ENCODE measurements at places on chromosomes 7 and 10. TPM values are rescaled to one million over a fixed set of nuclear protein-coding genes. Genes with fewer than 3 reads are reported as not detected.
A peak's percentile ranks its signal among the peaks of the same experiment; 100 is the strongest.

GRCh38 chr7:42348631-42349030, 111.6 kb upstream of the GLI3 start:
- H3K4me1 ChIP-seq = no peaks in the 10 kb centered on the region
- H3K36me3 ChIP-seq = no peaks in the 10 kb centered on the region
- no peaks in the 10 kb centered on the region for H3K27me3 ChIP-seq
- no peak overlapping the region for H3K27ac ChIP-seq
- no peak for DNase-seq

- no peaks in the 10 kb centered on the region for H3K27me3 ChIP-seq
- H3K36me3 ChIP-seq = peaks cover 11% of the 10 kb centered on the region
- no peak overlapping the region for H3K4me3 ChIP-seq
- peaks cover 8% of the 10 kb centered on the region for H3K4me1 ChIP-seq
- peak overlapping the region; percentile 81 for H3K27ac ChIP-seq
Measured at GRCh38 chr10:95605163-95605562, 44.0 kb upstream of the SORBS1 start.

GRCh38 chr10:84367256-84367655, 38.9 kb downstream of the CCSER2 start:
- peaks cover 13% of the 10 kb centered on the region for H3K4me1 ChIP-seq
- no peak for DNase-seq
- peaks cover 5% of the 10 kb centered on the region for H3K36me3 ChIP-seq
- no peaks in the 10 kb centered on the region for H3K27me3 ChIP-seq
- no peak overlapping the region for H3K27ac ChIP-seq
- H3K4me3 ChIP-seq = no peak overlapping the region

GRCh38 chr7:2046581-2047565, 185.9 kb downstream of the MAD1L1 start:
- H3K36me3 ChIP-seq = no peaks in the 10 kb centered on the region
- H3K4me1 ChIP-seq = no peaks in the 10 kb centered on the region
- H3K27ac ChIP-seq = no peak overlapping the region
- H3K27me3 ChIP-seq = no peaks in the 10 kb centered on the region
- no peak overlapping the region for H3K4me3 ChIP-seq
- no peak for DNase-seq

DNA sequence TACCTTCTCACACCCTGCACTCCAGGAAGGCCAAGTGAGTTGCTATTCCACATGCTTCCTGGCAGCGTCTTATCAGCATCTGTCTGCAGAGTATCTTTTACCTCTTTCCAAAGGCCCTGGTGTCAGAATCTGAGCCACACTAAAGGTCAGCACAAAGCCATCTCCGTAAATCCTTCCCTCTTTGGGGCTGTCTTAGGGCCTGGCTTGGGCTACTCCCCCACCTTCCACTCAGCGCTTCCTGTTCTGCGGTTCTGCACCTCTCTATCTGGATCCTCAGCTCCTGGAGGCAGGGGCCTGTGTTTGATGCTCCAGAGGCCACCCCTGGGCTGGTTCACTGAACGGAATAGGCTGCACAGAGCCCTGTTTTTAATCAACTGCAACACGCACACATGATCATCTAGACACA, 334.8 kb upstream of the GALNT17 start:
- H3K27ac ChIP-seq = no peak overlapping the region
- H3K4me1 ChIP-seq = no peaks in the 10 kb centered on the region
- no peaks in the 10 kb centered on the region for H3K27me3 ChIP-seq
- peaks cover 5% of the 10 kb centered on the region for H3K36me3 ChIP-seq

- peaks cover 16% of the 10 kb centered on the region for H3K36me3 ChIP-seq
- no peaks in the 10 kb centered on the region for H3K27me3 ChIP-seq
- DNase-seq = no peak
- no peak overlapping the region for H3K4me3 ChIP-seq
Measured at GRCh38 chr10:79137826-79138225, 69.1 kb downstream of the ZMIZ1 start.

DNA sequence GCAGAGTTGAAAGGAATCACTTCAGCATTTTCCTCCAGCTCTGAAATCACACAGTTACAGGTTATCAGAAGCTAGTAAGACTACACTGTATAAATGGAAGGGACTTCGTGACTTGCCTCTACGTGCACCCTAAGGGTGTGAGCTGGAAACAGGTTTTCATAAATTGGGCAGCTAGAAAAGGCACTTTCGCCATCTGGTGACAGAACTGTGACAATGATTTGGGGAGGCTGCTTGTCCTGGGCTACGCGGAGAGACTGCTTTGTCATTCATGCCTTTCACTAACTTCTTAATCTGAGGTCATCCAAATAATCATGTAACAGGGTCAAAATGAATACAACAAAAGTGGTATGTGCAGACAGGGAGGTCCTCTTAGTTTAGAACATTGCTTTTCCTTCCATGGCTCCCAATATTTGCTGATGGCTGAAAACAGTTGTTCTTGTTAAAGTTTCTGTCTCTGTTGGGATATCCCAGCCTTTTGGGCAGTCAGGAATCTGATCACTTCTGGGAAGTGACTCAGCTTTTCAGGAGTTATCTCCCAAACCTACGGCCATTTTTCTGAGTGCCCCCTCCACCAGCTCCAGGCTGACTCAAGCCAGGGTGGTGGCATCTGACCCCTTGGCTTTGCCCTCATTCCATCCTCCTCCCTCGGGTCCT, 17.8 kb downstream of the VWC2 start:
- H3K4me3 ChIP-seq = no peak overlapping the region
- no peaks in the 10 kb centered on the region for H3K4me1 ChIP-seq
- DNase-seq = no peak
- no peaks in the 10 kb centered on the region for H3K27me3 ChIP-seq
- H3K27ac ChIP-seq = no peak overlapping the region

DNA sequence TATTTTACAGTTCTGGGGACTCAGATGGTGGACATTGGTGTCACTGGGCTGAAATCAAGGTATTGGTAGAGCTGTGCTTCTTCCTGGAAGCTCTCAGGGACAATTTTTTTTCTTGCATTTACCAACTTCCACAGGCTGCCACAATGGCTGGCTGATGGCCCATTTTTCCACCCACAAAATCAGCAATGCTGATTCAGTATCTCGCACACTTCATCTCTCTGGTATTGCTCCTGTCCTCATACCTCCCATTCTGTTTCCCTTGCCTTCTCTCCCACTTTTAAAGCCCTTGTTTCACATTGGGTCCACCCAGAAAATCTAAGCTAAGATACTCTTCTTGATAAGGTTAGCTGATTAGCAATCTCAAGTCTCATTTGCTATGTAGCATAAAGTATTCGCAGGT, 530.9 kb upstream of the POM121L12 start:
- no peaks in the 10 kb centered on the region for H3K36me3 ChIP-seq
- H3K27me3 ChIP-seq = no peaks in the 10 kb centered on the region
- no peak for DNase-seq
- no peak overlapping the region for H3K27ac ChIP-seq
- H3K4me1 ChIP-seq = no peaks in the 10 kb centered on the region
- H3K4me3 ChIP-seq = no peak overlapping the region

- H3K4me3 ChIP-seq = no peak overlapping the region
- DNase-seq = no peak
- no peaks in the 10 kb centered on the region for H3K36me3 ChIP-seq
- no peaks in the 10 kb centered on the region for H3K27me3 ChIP-seq
- no peak overlapping the region for H3K27ac ChIP-seq
Measured at GRCh38 chr10:63286340-63286739, 153.2 kb downstream of the NRBF2 start.

DNA sequence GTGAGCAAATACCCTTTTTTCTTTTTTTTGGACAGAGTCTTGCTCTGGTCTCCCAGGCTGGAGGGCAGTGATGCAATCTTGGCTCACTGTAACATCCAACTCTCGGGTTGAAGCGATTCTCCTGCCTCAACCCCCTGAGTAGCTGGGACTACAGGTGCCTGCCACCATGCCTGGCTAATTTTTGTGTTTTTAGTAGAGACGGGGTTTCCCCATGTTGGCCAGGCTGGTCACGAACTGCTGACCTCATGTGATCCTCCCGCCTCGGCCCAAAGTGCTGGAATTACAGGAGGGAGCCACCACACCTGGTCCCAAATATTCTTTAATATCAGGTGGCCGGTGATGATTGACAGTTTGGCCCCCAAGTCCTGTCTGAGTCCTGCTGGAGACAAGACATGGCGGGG, 6.6 kb downstream of the LAT2 start:
- H3K27me3 ChIP-seq = no peaks in the 10 kb centered on the region
- no peak overlapping the region for H3K4me3 ChIP-seq
- no peak overlapping the region for H3K27ac ChIP-seq
- H3K36me3 ChIP-seq = no peaks in the 10 kb centered on the region
- DNase-seq = no peak

- H3K4me3 ChIP-seq = no peak overlapping the region
- no peak for DNase-seq
- no peaks in the 10 kb centered on the region for H3K27me3 ChIP-seq
- no peaks in the 10 kb centered on the region for H3K36me3 ChIP-seq
- H3K27ac ChIP-seq = no peak overlapping the region
- no peaks in the 10 kb centered on the region for H3K4me1 ChIP-seq
Measured at GRCh38 chr7:116145245-116145852, 65.0 kb upstream of the TES start.

- H3K4me1 ChIP-seq = peaks cover 36% of the 10 kb centered on the region
- DNase-seq = no peak
- H3K4me3 ChIP-seq = no peak overlapping the region
- no peaks in the 10 kb centered on the region for H3K36me3 ChIP-seq
- H3K27me3 ChIP-seq = no peaks in the 10 kb centered on the region
Measured at GRCh38 chr10:17222329-17222728, 5.7 kb upstream of the VIM start.

- DNase-seq = no peak
- H3K36me3 ChIP-seq = no peaks in the 10 kb centered on the region
- peaks cover 28% of the 10 kb centered on the region for H3K4me1 ChIP-seq
- no peak overlapping the region for H3K4me3 ChIP-seq
- H3K27me3 ChIP-seq = no peaks in the 10 kb centered on the region
- no peak overlapping the region for H3K27ac ChIP-seq
Measured at GRCh38 chr7:130909161-130909836, 175.3 kb upstream of the KLF14 start.

DNA sequence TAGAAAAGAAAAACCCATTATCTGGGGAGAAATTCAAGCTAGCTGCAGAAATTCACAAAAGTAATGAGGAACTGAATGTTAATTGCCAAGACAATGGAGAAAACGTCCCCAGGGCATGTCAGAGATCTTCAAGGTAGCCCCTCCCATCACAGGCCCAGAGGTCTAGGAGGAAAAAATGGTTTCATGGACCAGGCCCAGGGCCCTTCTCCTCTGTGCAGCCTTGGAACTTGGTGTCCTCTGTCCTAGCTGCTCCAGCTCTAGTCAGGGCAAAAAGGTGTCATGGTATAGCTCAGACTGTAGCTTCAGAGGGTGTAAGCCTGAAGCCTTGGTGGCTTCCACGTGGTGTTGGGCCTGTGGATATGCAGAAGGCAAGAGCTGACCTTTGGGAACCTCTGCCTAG, 411.8 kb downstream of the ADRA2A start:
- no peaks in the 10 kb centered on the region for H3K27me3 ChIP-seq
- H3K4me3 ChIP-seq = no peak overlapping the region
- no peaks in the 10 kb centered on the region for H3K36me3 ChIP-seq
- H3K27ac ChIP-seq = no peak overlapping the region
- DNase-seq = no peak

GRCh38 chr10:4285121-4285520, 500.1 kb upstream of the KLF6 start:
- DNase-seq = no peak
- H3K36me3 ChIP-seq = no peaks in the 10 kb centered on the region
- H3K4me1 ChIP-seq = peaks cover 51% of the 10 kb centered on the region

Gene WIPF3
- 3.7 TPM for total RNA-seq

Gene ELAPOR2
- total RNA-seq = 16.9 TPM

Gene TUBB8
- not detected for total RNA-seq

Gene PRPS1L1
- not detected for total RNA-seq

Gene CPSF4
- total RNA-seq = 42.3 TPM

Gene LRRTM3
- not detected for total RNA-seq

Gene SLC26A4
- 0.81 TPM for total RNA-seq

All from thoracic aorta (tissue), 2 donors.